ENCODE measurements at places on chromosomes 5 and 9.

GRCh38 chr5:30957591-30957990 is 235.9 kb upstream of the CDH6 start:
- no peak for DNase-seq

- no peak for DNase-seq
These were observed 343.7 kb downstream of the ENC1 start for GRCh38 chr5:74296685-74297408.

- DNase-seq = no peak
These were observed 653.0 kb upstream of the RORB start for GRCh38 chr9:73844135-73844534.

- DNase-seq = no peak
These were observed 315.0 kb upstream of the TLE4 start for GRCh38 chr9:79256691-79257213.

DNA sequence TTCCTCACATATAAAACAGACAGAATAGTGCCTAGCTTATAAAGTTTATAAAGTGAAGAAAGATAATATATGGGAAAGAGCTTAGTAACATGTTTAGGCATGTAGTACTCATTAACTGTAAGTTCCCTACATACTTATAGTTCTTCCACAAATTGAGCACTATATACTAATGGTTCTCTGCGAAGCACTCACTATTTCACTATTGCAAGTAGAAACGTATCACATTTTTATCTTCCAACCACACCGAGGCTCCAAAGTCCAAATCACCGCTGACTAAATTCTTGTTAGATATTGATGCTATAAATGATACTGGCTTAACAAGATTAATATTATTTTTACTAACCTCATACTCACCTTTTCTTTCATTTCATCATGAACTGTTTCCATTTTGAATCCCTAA is 61.0 kb downstream of the FBXW11 start:
- no peak for DNase-seq

DNA sequence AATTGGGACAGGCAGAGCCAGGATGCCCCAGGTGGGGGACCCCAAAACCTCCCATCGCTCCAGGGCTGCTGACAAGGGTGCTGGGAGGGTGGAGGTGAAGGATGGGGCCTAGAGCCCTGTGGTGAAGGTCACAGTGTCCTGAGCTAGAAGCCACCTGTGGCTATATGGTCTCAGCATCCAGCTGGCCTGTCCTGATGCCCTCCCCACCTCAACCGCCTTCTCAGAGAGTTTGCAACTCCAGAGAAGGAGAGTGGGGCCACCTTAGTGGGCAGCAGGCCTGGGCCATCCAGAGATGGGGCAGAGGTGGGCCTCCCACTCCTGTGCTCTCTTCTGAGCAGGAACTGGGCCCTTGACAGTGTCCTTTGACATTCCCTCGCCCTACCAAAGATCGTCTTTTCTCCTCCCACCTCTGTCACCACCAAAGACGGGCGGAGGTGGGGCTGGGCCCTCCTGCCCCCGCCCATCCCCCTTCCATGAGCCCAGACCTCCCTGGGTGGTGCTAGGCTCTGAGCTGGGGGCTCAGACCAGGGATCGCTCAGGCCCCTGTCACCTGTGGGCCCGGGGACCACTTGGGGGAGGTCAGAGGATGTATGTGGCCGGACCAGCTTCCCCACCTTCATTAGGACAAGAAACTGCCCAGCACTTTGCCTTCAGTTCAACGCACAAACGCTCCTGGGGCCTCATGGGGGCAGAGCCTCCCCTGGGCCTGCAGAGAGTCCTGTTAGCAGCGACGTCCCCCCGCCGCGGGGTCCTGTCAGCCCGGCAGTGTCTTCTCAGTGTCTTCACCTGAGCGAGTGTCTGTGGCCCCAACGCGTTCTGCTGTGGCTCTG is 10.0 kb upstream of the DOLPP1 start:
- DNase-seq = no peak

DNA sequence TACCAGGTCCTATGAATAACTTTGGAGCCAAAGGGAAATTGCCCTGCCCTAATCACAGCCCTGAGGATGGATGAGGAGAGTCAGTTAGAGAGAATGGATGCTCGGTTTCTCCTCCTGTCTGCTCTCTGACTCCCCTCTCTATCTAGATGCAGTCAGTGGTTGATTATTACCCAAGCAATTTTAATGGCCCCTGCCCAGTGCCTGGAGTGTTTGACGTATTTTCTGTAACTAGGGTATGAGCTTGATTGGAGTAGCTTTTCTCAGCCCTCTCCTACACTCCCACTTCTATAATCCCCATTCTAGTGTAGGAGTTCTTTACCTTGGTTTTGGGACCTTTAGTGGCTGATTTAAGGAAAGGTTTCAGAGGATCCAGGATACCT is 60.4 kb downstream of the DOCK2 start:
- no peak for DNase-seq

- DNase-seq = no peak
These were observed 95.8 kb downstream of the DOCK2 start for GRCh38 chr5:169732841-169733240.

- no peak for DNase-seq
These were observed 120.9 kb downstream of the MAPKAP1 start for GRCh38 chr9:125586172-125586511.

DNA sequence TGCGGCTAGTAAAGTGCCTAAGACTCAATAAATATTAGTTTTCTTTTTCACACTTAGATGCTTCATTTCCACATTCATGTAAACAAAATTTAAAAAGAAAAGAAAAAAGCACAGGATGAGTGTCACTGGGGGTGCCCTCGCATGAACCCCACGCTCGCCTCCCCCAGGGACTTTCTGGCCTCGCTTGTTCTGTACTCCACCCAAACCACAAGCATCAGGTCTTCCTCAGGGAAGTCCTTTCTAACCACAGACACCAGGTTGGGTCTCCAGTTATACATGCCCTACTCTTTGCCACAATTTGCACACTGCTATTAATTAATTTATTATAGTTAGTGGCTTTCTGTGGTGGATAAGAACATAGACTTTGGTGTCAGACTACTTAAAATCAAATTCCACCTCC is 92.4 kb downstream of the RORB start:
- DNase-seq = no peak

GRCh38 chr5:146516151-146516475 is at the start of gene GPR151:
Gene GPR151 (minus strand): TSS chr5:146516190. CDS start chr5:146516113, 77 bp downstream.
- DNase-seq = no peak

DNA sequence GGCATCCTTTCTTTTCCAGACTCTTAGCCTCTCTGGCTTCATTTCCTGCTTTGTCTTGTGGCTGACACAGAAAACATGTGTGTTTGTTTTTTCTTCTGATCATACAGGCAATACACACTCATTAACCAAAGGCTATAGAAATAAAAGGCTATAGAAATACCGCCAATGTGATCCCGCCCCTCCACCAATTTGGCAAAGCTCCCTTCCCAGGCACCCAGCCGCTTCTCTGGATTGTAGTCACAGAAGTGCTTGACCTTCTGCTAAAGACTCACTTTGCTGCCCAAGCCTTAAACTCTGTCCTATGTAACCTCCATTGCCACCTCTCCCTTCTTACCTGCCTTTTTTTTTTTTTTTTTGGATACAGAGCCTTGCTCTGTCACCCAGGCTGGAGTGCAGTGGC is 5.3 kb downstream of the TXNDC15 start:
- no peak for DNase-seq

- DNase-seq = no peak
These were observed 25.0 kb upstream of the STARD4 start for GRCh38 chr5:111537141-111538024.

- DNase-seq = no peak
These were observed 117.9 kb upstream of the GRIA1 start for GRCh38 chr5:153372425-153373129.

- no peak for DNase-seq
These were observed 222.8 kb upstream of the KLF4 start for GRCh38 chr9:107712390-107712789.

GRCh38 chr5:134139891-134140469 is 25.5 kb downstream of the TCF7 start:
- DNase-seq = no peak

DNA sequence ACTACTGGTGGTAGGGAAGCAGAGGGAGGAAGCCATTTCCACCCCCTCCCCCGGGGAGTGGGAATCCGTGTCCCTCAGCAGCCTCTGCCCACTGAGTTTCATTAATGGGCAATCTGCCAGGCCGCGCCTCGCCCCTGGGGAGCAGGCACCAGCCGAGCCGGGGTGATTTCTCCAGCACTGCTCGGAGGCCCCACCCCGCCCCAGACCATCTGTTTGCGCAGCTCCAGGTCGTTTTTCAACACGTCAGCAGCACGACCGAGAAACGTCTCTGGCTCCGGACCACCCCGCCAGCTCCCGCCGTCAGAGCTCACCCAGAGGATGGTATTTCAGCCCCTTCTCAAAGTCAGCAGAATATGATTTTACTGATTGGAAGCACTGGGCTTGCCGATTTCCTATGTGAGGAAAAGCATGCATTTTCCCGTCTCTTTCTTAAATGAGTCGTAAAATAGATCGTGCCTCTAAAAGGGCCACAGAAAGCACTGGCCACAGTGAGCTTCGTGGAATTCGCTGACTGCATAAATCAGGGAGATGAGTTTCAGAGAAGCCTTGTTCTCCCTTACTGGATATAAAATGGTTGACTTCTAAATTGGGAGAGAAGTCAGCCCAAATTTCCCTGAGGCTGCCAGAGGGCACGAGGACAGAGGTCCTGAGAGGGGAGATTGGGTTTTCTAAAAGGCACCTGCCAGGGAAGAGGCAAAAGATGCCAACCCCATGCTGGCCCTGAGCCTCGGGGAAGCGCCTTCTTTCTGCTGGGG is 47.0 kb downstream of the OLFM1 start:
- DNase-seq = no peak

- no peak for DNase-seq
These were observed 651.3 kb downstream of the PTPRD start for GRCh38 chr9:9961487-9961886.

DNA sequence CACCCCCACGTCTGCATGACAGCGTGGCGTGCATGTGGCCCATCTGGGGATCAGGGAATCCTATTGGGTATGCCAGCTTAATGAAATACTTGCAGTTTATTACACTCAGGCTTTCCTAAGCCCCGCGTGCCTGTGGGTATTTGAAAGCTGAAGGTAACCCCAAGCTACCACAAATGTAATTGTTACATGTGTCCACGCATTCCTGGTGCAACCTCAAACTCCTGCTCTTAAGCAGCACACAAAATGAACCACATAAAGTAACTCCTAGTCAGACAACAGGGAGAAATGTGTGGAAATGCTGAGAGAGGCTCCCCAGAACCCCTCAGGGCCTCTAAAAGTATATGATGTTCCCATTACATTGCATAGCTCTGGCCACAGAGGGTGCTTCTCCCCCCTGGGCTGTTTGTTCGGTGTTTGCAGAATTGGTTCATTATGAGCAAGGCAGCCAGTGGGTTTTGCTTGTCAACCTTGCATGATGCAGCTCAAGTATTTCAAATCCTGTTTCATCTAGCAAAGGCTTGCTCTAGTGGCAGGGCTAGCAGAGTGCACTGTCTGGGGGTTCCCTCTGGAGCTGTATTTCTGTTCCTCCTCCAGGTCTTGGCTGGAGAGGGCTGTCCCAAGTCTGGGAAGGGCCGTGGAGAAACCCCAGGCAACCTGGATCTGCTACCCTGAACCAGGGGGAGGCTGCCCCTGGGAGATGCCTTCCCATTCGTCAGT is 1.8 kb upstream of the DCANP1 start:
- no peak for DNase-seq

DNA sequence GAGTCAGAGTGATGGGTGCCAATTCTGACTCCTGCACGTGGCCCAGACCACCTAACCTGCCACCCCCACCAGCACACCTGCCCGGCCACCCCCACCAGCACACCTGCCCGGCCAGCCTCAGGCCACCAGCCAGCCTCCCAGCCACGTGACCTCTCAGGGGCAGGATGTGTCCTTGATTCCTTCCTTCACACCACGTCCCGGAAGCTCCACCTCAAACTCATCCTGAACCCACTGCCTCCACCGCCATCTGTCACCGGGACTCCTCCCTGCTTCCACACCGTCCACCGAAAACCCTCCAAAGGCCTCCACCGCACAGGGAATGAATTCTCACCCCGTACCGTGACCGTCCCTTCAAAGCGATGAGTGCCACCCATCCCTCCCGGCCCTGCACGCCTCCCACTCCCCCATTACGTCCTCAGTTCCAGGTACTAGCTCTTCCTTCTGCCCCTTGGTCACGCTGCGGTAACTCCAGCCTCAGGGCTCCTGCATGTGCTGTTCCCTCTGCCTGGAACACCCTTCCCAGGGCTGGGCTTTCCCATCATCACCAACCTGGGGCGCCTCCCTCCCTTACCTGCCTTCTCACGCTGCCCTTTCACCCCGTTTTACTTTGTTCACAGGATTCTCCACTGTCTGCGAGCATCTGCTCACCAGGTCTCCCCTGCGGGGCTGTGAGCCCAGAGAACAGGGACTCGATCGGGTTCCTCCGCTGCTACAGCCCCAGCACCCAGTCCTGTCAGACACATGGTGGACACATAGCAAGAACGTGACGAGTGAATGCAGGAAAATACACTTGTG is 82.9 kb downstream of the ADAMTS2 start:
- DNase-seq = no peak

GRCh38 chr5:5497152-5497788 is 74.8 kb downstream of the ICE1 start:
- no peak for DNase-seq

DNA sequence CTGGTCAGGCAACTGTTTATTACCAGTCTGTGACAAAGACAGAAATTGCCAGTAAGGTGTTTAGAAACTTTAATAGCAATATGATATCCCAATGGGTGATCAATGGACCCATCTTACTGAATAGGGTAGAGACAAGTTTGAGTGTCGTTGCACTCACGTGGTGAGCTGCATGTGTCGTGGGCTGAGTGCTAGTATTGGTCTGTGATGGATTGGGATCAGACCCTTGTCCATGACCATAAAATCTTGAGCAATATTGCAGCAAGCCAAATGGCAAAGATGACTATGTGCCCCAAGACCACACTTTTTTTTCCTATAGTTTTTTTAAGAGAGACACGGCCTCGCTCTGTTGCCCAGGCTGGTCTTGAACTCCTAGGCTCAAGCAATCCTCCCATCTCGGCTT is 114.5 kb downstream of the PALM2AKAP2 start:
- no peak for DNase-seq

- no peak for DNase-seq
These were observed 24.7 kb upstream of the ANKRD34B start for GRCh38 chr5:80594810-80595209.

DNA sequence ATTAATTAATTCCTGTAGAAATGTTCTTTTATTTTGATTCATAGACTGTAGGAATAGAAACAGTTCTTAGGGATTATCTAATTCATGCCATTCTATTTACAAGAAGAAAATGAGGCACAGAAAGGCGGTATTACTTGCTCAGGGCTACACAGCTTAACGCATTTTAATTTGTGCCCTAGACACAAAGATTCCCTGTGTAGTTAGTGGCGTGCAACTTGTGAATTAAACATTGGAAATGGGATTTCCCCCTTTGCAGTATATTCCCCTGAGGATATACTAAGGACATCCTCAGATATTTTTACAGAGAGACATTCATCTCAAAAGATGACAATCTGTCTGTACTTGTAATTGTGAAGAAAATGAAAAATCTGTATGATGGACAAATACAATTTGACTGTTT is 108.1 kb downstream of the SGCD start:
- DNase-seq = no peak

- DNase-seq = no peak
These were observed 159.7 kb downstream of the MUSK start for GRCh38 chr9:110828264-110828663.

GRCh38 chr5:168346417-168346816 is 55.0 kb downstream of the WWC1 start:
- no peak for DNase-seq

- DNase-seq = no peak
These were observed 19.0 kb downstream of the TMC1 start for GRCh38 chr9:72540348-72540873.

GRCh38 chr5:6861036-6861435 is 147.8 kb downstream of the TENT4A start:
- no peak for DNase-seq
